Effector CD8-positive, alpha-beta T cell (primary cell): ENCODE measurements at places on chromosomes 11 and 22.

GRCh38 chr11:36328966-36329673 lies 33.0 kb downstream of the PRR5L start:
- DNase-seq = no peak

DNA sequence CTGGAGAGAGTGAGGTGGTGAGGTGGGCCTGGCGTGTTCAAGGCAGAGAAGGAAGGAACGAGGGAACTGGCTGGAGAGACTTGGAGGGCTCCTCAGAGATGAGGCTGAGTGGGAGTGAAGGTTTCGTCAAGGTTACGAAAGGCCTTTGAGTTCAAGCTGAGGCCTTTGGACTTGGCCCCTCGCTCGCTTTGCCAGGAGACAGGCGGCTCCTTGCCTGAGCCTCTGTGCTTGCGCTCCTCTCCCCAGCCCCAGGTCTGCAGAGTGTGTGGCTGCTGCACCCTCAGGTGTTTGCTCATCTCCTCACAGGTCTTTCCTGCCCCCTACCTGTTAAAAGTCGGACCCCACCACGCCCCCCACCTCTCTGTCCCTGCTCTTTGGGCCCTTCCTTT lies 91.6 kb downstream of the ATXN10 start:
- no peak for DNase-seq

DNA sequence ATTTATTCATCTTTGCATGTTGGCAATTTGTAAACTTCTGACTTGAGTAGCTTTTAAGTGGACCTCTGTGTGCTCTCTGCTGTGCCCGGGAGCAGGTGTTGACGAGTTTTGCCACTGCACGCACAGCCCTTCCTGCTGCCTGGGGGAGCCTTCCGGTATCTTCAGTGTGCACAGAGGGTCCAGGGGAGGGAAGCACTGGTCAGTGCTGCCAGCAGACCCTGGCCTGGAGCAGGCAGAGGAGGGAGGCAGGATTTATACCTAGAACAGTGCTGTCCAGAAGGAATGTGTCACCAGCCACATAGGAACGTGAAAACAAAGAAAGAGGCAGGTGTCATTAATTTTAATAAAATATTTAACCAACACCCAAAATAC lies 403.6 kb downstream of the TBC1D22A start:
- no peak for DNase-seq

DNA sequence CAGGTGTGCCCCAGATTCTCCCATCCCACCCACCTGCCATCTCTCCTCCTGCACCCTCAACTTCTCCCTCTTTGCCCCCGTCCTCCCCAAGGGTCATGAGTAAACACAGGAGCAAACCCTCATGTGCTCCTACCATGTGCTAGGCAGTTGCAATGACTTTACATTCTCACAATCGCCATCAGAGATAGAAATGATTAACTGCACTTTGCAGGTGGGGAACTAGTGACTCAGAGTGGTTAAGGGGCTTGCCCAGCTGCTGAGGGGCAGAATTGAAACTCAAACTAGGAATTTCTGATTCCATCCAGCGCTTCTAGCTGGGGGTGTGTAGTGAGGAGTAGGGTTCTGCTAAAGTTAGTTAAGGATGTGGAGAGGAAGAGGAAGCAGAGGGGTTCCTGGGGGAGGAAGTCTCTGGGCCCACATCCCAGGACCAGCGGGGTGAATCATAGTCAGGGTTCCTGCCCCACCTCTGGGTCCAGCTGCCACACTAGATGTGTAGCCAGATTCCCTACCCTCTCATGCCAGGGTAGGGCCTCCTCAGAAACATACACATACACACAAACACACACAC lies 16.0 kb upstream of the PRG2 start:
- no peak for DNase-seq

DNA sequence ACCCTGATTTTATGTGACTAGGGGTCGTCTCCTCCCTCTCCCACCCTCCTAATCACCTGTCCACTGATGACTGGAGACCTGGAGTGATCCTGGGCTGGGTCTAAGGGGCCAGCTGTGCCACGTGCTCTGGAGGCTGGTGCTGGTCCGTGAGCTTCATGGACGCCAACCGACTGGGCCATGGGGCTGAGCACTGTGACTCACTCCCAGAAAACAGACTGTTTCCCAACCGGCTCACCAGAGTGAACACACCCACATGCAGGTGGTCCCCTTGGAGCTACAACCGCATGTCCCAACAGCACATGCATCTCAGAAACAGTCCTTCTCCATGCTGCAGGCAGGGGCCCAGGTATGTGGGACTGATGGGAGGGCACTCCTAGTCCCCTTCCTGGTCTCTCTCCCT lies 14.0 kb upstream of the LMO1 start:
- DNase-seq = no peak

DNA sequence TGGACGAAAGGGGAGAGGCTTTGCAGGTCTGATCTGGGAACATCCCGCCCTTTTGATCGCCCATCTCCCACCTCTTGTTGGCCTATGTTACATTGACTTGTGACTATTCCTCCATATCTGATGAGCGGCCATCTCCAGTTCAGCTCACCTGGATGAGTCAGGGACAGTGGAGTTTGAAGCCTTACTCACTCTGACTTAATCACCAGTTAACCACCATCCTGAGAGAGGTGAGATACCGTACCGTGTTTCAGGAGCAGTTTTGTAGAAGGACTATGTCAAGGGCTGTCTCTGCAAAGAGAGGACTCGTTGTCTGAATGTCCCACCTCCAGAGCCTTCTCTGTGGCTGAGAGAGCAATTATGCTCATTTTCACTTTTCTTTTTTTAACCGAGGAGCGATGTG lies 771.7 kb downstream of the NTM start:
- no peak for DNase-seq

GRCh38 chr11:130511765-130512164 lies 63.3 kb downstream of the ADAMTS15 start:
- DNase-seq = no peak

- DNase-seq = no peak
Measured at GRCh38 chr11:115409691-115410220, 94.5 kb downstream of the CADM1 start.

GRCh38 chr11:126548581-126549550 lies 193.4 kb downstream of the ST3GAL4 start:
- DNase-seq = no peak

DNA sequence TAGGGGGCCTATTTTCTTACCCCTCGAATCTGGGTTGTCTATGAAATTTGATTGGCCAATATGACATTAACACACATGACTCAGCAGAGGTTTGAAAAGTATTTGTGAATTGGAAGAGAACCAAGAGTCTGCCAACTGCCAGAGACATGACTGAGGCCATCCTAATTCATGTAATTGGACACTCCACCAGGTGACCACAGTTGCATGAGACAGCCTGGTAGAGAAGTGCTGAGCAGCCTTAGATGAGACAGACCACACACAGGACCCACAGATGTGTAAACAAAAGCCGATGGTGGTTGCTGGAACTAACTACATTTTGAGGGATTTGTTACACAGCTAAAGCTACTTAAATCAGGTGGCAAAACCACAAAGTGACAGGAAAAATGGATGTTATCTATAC lies 855 bp upstream of the MS4A5 start:
- no peak for DNase-seq

- no peak for DNase-seq
Measured at GRCh38 chr11:44112091-44112821, 16.8 kb downstream of the EXT2 start.
